ENCODE measurements at places on chromosomes 7 and 10.

DNA sequence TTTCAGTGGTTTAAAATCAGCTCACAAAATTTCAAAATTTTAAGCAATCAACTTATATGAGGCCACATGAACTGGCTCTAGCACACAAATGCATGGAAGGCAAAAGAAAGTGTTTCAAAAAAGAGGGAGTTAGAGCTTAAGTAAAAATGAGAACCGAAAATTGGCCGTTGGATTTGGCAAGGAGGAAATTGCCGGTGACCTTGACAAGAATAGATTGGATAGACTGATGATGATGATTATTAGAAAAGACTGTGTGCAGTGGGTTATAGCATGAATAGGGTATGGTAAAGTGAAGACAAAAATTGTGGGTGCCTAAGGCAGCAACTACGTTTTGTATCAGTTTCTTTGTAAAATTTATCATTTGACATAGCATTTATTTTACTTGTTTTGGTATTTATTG lies 175.7 kb downstream of the SEMA3D start:
- no peak for DNase-seq

GRCh38 chr10:100325158-100325557 lies 4.9 kb downstream of the PKD2L1 start:
- no peak for DNase-seq

DNA sequence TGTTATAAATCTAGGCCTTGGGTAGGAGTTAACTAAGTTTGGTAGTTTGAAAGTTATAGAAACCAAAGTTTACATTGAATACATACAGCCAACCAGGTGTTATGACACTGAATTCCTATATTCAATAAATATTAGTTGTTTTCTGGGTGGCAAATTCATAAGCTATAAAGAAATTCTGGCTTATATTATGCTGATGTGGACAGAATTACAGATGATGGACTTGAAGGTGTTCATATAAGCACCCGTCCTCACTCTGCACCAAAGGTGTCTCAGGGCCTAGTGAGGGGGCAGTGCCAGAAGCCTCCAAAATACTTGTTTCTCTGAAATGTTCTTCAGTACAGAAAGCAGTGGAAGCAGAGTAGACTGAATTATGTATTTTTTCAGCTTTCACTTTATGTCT lies 973.0 kb downstream of the CNTNAP2 start:
- DNase-seq = no peak

- no peak for DNase-seq
Measured at GRCh38 chr7:10802526-10802925, 171.1 kb upstream of the PHF14 start.

GRCh38 chr7:148332191-148333186 lies 258.1 kb upstream of the C7orf33 start:
- DNase-seq = no peak

DNA sequence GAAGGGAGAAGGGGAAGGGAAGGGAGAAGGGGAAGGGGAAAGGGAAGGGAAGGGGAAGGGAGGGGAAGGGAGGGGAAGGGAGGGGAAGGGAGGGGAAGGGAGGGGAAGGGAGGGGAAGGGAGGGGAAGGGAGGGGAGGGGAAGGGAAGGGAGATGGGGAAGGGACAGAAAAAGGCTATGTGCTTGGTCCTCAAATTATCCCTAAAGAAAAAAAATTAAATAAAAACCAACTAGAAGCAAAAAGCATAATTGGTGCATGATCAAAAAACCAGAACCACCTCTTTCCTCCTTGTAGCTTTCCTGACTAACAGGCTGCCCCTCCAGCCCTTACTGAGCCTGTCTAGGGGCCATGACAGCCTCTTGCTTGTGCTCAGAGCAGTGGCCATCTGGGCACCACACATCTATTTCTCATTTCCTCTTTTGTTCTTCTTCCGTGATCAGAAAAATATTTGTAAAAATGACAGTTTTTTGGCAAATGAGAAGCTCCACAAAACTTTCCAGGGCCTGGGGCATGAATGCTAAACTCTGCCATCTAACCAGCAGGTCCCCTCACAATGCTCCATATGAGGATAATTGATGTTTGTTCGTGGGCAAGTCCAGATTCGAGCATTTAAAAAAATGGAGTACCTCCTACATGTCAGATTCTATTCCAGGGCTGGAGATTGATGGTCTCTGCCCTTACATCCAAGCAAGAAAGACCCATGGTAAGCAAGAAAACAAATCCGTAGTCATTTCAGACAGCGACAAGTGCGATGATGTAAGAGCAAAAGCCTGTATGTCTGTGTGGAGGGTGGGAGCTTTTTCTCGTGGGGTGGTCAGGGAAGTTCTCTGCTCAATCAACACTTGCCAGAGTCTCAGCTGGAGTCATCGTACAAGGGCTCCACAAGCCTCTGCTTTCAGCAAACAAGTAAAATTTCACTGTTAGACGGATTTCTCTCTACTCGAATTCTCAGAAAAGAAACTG lies 320.9 kb downstream of the WDR11 start:
- DNase-seq = no peak

DNA sequence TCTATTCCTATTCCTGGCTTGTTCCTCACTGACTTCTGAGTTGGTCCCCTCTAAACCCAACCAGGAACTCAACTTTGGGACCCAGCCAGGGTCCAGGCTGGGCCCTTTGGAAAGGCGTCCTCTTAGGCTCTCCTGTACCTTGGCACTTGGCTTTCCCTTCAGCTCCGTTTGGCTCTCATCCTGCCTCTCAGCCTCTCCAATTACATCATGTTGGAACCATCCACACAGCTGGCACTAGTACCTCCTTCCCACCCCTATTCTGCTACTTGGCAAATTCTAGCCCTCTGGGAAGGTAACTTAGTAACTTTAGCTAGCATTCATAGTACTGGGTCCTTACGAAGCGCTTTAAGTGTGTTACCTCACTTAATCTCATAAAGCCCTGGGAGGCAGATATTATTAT lies 205.3 kb upstream of the HABP2 start:
- no peak for DNase-seq

GRCh38 chr10:103645141-103646054 lies 151.9 kb downstream of the NEURL1 start:
- DNase-seq = peak; percentile 22

GRCh38 chr10:102122450-102122849 lies 2.3 kb upstream of the LDB1 start:
- no peak for DNase-seq

DNA sequence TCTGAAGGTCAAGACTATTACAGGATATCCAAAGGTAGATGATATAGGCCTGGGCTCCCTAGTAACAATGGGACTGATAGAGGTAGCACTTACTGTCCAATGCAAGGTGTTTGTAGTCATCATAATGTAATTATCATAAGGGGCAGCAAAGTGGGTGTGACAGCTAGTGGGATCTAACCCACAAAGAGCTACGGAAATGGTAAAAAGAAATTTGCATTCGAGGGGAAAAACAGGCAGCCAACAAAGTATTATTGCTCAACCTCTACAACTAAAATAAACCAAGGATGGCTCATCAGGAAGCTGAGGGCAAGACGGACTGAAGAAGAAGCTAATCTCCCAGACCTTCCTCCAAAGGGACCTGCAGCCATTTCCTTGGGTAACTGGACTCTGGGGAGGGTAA lies 211.0 kb downstream of the WDR11 start:
- no peak for DNase-seq

DNA sequence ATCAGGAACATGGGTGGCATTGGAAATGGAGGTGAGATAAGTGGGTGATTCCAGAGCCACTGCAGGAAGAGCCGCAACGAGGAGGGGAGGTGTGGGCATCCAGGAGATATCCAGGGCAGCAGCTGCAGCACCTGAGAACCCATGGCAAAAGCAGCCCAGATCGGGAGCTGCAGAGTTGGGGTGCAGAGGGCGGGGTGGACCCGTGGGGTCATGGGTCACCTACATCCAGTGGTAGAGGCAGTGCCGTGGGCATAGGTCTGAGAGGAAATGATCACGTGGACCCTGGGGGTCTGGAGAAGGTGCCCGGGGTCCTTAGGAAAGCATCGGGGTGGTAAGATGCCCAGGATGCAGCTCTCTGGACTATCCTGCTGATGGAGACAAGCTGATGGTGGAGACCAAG lies 530.0 kb downstream of the GLRX3 start:
- DNase-seq = no peak

- no peak for DNase-seq
Measured at GRCh38 chr7:137696988-137697387, 149.8 kb downstream of the DGKI start.

DNA sequence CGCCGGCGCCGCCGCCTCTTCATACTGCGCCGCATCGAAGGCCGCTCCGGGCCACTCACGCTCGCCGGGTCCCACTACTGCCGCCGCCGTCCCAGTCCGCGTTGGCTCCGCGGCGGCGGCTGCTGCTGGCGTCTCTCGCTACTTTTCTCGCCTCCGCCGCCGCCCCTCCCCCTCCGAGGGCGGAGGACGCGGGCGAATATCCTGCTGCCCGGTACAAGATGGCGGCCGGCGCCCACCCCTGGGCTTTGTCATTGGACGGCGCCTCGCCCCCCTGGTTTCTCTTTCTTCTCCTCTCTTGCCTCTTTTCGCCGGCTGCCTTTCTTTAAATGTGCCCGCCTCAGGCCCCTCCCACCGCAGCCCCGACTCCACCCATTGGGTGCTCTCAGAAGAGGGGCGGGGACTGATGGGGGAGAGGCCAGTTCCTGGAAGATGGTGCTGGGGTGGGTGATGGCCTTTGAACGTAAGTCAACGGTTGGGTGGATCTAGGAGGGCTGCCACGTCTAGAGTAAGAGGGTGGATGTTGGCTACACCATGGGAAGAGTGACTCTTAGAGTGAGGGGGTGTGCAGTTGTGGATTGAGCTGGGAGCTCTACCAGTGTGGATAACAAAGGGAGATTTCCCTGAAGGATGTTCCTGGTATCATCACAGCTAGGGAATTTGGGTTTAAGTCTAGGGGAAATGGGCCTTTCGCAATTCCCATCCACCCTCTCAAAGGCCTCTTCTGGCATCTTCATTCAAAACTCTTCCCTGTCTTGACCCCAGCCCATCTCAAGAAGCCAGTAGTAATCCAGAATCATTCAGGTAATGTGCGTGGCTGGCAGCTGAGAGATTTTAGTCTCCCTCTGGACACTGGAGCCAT lies at the start of gene CCDC71L:
TSS of gene CCDC71L (minus strand) at position 297 of the 859 bp plus-strand sequence. CDS start at position 35, 262 bp downstream.
- DNase-seq = peak; percentile 96

GRCh38 chr10:44752451-44753441 lies 158.4 kb upstream of the TMEM72 start:
- DNase-seq = no peak

DNA sequence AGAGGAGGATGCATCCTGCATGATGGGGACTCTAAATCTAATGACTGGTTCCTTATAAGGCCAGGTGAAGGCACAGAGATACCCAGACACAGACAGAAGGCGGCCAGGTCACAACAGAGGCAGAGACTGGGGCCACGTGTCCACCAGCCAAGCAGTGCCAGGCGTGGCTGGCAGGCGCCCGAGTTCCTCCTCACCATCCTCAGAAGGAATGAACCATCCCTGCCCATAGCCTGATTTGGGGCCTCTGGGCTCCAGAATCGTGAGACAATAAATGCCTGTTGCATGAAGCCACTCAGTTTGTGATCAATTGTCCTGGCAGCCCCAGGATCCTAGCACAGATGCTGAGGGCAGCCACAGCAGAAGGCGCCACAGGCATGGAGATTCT lies 69.0 kb upstream of the TNRC18 start:
- no peak for DNase-seq

DNA sequence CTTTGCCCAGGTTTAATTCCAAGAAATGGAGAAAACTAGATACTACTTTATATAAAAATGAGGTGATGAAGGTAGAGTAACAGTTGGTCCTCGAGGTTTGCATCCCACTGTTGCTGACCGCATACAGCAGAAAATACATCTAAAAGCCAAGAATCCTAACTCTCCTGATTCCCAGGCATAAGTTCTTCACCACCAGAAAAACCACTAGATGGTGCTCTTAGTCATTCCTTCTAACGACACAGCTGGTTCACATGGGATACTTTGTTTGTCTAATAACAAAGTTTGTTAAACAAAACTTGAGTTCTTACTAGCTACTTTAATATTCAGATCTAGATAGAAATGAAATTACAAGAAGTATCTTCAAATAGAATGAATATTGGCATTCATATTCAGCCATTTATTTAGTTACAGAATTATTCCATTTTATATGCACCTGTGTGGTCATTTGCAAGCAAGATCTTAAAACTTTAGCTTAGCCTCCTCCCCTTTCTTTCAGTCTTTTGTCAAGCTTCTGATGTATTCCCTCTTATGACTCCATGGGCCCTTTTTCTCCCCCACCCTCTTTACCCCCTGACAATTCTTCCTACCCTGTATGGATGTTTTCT lies 54.1 kb upstream of the CYP26C1 start:
- no peak for DNase-seq

DNA sequence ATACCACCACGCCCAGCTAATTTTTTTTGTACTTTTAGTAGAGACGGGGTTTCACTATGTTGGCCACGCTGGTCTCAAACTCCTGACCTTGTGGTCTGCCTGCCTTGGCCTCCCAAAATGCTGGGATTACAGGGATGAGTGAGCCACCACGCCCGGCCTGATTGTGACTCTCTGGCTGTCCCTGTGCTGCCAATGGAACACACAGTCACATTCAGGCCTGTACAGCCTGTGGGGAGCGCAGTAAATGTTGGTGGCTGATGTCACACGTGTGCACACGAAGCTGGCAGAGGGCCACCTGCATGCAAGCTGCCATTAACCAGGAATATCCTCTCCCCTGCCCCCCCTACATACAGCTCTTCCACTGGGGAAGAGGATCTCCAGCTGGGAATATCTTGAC lies 22.1 kb downstream of the POLL start:
- no peak for DNase-seq

DNA sequence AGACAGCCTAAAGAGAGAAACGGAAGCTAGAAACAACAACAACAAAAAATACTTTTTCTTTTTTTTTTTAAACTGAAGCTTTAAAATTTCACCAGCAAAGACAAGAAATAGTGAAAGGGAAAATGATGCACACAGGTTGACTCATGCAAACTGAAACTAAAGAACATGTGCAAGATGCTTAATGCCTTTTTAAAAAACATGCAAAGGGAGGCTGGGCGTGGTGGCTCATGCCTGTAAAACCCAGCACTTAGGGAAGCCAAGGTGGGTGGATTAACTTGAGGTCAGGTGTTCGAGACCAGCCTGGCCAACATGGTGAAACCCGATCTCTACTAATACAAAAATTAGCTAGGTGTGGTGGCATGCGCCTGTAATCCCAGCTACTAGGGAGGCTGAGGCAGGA lies 15.1 kb upstream of the CUBN start:
- DNase-seq = peak; percentile 11

GRCh38 chr7:120738816-120739215 lies 119.1 kb downstream of the TSPAN12 start:
- no peak for DNase-seq
